ENCODE measurements at places on chromosomes 12 and 14. TPM values are rescaled to one million over a fixed set of nuclear protein-coding genes. Genes with fewer than 3 reads are reported as not detected.

The SERPINA3 gene
- 0.51 TPM for polyA plus RNA-seq

The LIMA1 gene
- polyA plus RNA-seq, result 191 TPM

The RPL36AL gene
- polyA plus RNA-seq, result 319 TPM

The PZP gene
- polyA plus RNA-seq, result 0.24 TPM

The SCNN1A gene
- 25.7 TPM for polyA plus RNA-seq

The PPP1CC gene
- 190 TPM for polyA plus RNA-seq

The ATP2B1 gene
- polyA plus RNA-seq, result 95.6 TPM

DNA sequence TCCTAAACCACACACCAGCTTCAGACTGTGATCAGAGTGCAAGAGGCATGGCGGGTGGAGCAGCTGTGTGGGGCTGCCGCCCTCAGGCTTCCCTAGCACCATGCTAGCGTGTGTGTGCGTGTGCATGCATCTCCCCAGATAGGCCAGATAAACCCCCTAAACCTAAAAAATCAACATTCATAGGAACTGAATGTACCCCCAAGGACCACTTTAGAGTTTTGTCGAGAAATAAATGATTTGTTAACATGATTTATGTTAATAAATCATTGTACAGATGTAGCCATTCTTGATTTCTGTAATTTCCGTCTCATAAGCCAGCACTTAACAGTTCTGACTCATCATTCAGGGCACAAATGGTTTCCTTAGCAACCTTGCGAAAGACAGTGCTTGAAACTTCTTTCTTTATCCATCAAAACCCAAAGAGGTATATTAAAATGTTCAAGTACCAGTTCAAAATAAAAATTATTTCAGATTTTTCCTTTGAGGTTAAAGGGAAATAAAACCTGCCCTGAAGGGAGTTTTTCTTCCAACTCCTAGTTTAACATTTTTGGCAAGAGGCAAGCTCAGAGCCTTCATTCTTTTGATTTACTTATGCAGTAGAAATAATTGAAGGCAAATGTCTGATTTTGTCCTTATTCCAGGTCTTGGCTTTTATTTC lies 206.2 kb upstream of the RGS6 start:
- DNase-seq, result no peak

- no peak for DNase-seq
Observed at GRCh38 chr12:123078120-123078465, 72.8 kb downstream of the PITPNM2 start.

DNA sequence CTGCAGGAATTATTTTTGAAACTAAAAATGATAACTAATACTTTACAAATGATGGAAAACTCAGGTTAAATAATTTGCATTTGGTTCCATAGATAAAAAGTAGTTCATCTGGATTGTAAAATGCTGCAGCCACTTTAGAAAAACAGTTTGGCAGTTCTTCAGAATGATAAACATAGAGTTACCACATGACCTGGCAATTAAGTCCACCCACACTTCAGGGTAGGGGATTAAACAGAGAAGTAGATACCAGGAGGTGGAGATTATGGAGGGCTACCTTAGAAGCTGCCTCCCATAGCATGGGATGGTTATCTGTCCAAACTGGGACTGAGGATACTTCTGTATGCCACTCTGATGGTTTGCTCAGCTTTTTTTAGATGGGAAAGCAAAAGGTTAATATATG lies 22.2 kb downstream of the ARF6 start:
- peak; percentile 43 for DNase-seq

GRCh38 chr12:12333407-12334366 lies 16.4 kb downstream of the MANSC1 start:
- peak; percentile 40 for DNase-seq

DNA sequence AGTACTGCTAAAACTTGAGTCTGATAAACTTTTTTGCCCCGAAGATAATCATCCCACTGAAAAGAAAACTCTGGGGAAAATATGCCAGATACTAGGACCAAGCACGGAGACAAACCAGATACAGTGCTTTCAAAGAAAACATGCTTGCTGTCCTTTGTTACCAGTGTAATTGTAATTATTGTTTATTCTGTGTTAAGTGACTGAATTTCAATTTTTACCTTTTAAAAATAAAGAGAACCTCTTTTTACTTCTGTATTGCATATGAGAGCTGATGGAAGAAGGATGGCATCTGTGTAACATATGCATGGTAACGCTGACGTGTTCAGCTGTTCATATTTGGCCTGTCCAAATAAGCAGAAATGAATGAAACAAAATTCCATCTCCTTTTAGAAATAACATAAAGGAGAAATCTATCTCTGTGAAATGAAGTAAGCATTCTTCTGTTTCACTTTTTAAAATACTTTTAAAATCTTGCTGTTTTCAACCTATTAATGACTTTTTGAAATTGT lies 22.5 kb downstream of the SLC35E3 start:
- DNase-seq, result no peak

DNA sequence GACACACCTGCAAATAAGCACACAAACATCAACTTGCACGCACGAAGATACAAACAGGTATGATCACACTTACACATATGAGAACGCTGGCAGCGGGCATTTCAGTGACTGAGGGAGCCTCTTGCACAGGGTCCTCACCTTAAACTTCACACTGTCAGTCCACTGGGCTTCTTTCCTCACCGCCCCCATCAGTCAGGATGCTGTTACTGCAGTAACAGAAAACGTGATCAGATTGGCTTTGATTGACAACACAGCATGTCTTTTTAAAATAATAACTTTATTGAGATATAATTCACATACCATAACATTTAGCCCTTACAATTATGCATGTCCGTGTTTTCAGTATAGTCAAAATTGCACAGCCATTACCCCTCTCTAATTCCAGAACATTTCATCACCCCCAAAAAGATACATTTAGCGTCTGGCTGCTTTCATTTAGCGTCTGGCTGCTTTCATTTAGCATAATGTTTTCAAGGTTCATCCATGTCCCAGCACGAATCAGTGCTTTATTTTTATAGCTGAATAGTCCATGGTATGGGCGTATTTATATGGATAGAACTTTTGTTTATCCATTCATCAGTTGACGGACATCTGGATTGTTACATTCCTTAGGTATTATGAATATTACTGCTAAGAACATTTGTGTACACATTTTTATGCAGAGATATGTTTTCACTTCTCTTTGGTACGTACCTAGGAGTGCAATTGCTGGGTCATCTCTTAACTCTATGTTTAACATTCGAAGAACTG lies 8.4 kb downstream of the CCDC197 start:
- no peak for DNase-seq

DNA sequence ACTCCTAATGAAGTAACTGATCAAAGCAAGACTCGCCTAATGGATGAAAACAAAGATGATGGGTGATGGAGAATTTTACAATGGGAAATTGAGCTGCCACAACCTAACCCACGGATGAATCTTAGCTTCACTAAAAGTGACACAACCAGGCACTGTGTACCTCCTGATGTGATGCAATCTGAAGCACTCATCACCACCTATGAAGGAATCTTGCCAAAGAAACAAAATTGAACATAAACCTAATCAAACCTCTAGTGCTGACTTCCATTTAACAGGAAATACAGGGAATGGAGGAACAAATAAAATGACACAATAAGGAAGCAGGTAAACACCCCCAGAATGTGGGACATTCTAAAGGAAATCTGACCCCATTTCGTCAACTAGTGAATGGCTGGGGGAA lies 13.3 kb upstream of the RARG start:
- DNase-seq, result no peak

DNA sequence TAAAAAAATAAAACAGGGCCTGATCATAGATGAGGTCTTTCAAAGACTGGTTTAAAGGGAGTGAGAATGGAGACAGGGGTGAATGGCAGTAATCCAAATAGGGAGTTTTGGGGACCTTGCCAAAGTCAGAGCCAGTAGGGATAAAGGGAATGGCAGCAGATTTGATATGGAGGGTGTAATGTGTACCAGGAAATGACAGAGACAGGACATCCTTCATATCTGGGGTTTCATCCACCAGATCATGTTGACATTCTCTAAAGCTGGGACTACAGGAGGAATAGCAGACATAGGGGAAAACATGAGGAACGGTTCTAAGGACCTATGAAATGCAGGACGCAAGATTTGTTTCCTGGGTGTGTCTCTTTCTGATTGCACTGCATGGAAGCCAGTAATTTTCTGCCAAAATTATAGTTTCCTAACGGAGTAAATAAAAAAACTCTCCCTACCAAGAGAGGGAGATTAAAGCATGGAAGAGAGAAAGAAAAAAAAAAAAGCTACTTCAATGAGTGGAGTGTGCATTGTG lies 169.9 kb downstream of the PRKD1 start:
- no peak for DNase-seq

DNA sequence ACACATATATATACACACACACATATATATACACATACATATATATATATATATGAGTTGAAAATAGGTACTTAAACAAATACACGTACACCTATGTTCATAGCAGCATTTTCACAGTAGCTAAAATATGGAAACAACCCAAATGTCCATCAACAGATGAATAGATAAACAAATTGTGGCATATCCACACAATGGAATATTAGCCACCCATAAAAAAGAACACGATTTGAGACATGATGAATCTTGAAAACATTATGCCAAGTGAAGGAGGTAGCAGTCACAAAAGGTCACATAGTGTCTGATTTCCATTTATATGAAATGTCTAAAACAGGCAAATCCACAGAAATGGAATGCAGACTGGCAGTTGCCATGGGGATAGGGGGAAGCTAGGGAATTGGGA lies 276.3 kb downstream of the KSR2 start:
- DNase-seq, result no peak

DNA sequence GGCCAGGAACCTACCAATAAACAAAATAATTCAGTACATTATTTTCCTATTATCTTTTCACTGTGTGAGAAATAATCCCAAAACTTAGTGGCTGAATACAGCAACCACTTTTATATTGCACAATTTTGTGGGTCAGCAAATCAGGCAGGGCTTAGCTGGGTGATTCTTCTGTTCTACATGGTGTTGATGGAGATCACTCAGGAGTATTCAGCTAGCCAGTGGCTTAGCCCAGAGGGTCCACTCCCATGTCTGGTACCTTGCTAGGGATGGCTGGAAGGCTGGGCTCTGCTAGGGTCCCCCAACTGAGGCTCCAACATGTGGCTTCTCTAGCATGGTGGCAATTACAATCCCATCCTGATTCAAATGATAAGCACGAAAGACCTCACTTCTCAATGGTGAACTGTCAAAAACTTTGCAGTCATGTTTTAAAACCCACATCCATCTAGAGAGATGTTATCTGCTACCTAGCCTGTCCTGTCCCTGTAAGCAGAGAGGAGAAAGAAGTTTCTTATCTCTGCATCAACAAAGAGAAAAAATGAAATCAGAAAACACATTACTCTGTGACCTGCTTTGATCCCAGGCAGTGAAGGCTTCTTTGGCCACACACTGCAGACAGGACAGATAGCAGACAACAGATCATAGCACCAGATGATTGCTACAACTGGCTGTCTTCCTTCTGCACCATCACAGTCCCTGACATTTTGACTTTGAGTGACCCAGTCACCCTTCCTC lies 51.0 kb upstream of the MYL2 start:
- DNase-seq, result no peak

DNA sequence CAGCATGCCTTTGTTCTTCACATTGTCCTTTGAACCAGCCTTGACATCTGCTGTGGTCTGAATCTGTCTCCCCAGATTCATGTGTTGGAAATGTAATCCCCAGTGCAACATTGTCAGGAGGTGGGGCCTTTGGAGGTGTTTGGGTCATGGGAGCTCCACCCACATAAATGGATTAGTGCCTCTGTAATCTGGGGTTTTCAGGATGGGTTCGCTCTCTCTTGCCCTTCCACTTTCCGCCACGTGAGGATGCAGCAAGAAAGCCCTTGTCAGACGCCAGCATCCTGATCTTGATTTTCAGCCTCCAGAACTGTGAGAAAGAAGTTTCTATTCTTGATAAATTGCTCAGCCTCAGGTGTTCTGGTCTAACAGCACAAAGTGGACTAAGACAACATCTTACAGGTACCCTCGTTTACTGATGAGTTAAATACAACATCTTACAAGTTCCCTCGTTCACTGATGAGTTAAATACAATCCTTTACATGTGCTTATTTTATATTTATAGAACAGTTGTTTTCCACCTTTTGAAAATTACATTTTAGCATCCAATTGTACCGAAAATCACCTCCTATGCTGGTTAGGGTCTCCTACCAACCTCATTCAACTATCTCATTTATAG lies 54.4 kb upstream of the RIMBP2 start:
- DNase-seq, result no peak

GRCh38 chr12:53899230-53899629 lies 39.4 kb upstream of the HOXC13 start:
- no peak for DNase-seq

GRCh38 chr12:56300644-56301464 lies 724 bp upstream of the CS start:
- DNase-seq, result no peak

DNA sequence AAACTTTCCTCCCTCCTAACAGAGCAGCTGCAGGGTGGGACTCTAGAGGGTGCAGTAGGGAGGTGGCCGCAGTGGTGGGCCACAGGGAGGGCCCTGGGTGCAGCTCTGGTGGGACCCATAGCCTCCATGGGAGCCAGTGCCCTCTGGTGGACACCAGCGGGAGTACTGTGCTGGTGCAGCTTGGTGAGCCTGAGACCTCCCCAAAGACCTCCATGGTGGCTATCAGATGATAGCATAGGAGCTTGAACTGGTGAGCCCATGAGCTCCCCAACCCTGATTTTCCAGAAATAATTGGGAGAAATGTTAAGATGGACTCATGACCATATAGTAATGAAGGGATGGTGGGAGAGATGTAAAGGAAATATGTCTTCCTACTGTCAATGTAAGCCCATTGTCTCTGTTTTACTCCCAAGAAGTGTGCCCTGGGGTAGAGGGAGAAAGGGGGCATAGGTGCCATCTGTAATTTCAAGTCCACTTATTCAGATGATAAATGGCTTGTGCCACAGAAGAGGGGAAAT lies 98.7 kb downstream of the GAS2L3 start:
- DNase-seq, result no peak

GRCh38 chr12:34400986-34401658 lies 378.8 kb downstream of the ALG10 start:
- no peak for DNase-seq

DNA sequence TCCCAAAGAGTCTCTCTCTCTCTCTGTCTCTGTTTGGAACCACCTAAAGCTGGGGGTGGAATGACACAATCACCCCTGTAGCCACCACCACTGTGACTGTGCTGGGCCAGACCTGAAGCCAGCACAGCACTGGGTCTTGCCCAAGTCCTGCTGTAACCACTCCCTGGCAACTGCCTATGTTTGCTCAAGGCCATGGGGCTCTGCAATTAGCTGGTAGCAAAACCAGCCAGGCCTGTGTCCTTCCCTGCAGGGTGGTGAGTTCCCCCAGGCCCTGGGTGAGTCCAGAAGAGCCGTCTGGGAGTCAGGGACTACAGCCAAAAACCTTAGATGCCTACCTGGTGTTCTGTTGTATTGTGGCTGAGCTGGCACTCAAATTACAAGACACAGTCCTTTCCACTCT lies 50.8 kb downstream of the DGLUCY start:
- no peak for DNase-seq

GRCh38 chr14:89027097-89027740 lies 202.8 kb downstream of the TTC8 start:
- DNase-seq, result peak; percentile 56

GRCh38 chr12:118611295-118611694 lies 234.9 kb downstream of the SUDS3 start:
- DNase-seq, result no peak

- DNase-seq, result no peak
Observed at GRCh38 chr12:74365178-74365964, 172.3 kb upstream of the ATXN7L3B start.

- DNase-seq, result no peak
Observed at GRCh38 chr14:97401714-97402113, 604.5 kb downstream of the VRK1 start.

- DNase-seq, result no peak
Observed at GRCh38 chr12:109131154-109132050, 15.0 kb downstream of the ACACB start.

Data from large intestine (tissue), 12 donors.